ENCODE measurements at places on chromosomes 7 and 10.

GRCh38 chr10:114957673-114958072 lies 19.7 kb downstream of the TRUB1 start:
- no peak for DNase-seq

GRCh38 chr7:124432009-124432578 lies 333.5 kb downstream of the GPR37 start:
- no peak for DNase-seq

GRCh38 chr10:130885021-130885655 lies 426.4 kb downstream of the TCERG1L start:
- DNase-seq, result no peak

DNA sequence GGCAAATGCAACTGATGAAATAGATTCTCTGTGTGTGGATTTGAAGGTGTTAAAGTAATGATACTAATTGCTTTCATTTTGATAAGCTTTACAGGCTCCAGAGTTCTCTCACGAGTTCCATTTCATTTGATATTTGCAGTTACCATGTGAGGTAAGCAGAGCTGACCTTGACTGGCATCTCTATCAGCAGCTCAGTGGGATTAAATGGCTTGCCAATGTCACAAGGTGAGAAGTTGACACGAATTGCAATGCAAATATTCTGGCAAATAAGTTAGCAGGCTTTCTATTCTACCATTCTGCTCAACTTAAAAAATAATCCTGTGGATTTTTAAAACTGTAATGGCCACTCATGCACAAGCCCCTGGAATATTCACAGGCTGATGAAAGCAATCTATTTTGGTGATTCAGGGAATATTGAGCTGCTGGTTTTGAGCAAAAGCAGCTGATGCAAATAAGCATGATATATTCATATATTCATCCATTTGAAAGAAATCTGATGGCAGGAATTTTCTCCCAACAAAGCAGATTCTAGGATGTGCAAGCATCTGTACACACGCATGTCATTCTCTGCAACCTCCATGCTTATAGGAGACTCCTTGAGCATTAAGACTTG lies 64.5 kb upstream of the ANKRD1 start:
- no peak for DNase-seq

DNA sequence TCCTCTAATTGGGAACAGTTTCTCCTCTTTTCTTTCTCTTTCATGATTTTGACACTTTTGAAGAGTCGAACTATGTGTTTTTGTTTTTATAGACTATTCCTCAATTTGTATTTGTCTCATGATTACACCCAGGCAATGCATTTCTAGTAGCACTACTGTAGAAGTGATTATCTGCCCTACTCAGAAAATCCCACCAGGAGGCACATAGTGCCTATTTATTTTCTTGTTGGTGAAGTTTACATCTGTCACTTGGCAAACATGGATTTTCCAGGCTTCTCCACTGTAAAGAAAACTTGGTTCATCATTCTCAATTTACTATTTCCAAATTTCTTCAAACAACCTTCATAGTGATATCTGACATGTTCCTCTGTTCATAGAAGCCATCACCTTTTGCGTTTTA lies 893.9 kb downstream of the CCSER2 start:
- DNase-seq, result no peak

- DNase-seq, result no peak
Measured at GRCh38 chr7:141359740-141360415, 191.3 kb upstream of the AGK start.

DNA sequence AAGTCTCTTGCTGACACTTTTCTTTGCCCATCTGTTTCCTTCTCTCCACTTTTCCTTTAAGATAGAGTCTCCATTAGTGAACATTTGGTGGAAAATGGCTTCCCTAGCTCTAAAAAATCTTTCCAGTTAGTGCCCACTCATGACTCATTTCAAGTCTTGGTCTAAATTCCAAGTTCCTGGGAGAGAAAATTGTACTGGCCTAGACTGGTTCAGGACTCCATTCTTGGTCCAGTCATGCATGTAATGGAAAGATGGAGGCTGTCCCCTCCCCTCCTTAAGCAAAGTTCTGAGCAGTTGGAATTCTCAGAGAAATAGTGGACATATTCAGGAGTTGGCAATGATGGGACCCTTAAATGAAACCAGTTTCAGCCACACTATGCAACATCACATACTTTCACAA lies 3.8 kb upstream of the ALDH18A1 start:
- no peak for DNase-seq
